ENCODE measurements at places on chromosomes 11 and 22. TPM values are rescaled to one million over a fixed set of nuclear protein-coding genes. Genes with fewer than 3 reads are reported as not detected.

GRCh38 chr11:18890615-18891014 lies 48.6 kb downstream of the MRGPRX1 start:
- H3K4me3 ChIP-seq: no peak overlapping the region
- H3K4me1 ChIP-seq: no peaks in the 10 kb centered on the region
- no peaks in the 10 kb centered on the region for H3K27me3 ChIP-seq
- H3K27ac ChIP-seq: no peak overlapping the region

- H3K27ac ChIP-seq: no peak overlapping the region
- H3K27me3 ChIP-seq: peaks cover 22% of the 10 kb centered on the region
- no peaks in the 10 kb centered on the region for H3K36me3 ChIP-seq
- DNase-seq: no peak
- no peak overlapping the region for H3K4me3 ChIP-seq
Observed at GRCh38 chr11:61514050-61514917, 5.7 kb downstream of the LRRC10B start.

DNA sequence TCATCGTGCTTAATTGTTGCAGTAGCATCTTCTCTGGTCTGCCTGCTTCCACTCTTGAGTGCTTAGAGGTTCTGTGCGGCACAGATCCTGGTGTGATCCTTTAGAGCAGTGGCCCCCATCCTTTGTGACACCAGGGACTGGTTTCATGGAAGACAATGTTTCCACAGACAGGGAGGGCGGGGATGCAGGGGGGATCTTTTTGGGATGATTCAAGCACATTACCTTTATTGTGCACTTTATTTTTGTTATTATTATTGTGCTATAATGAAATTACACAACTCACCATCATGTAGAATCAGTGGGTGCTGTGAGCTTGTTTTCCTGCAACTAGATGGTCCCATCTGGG lies 76.8 kb upstream of the SHANK2 start:
- H3K27ac ChIP-seq: no peak overlapping the region
- no peaks in the 10 kb centered on the region for H3K36me3 ChIP-seq
- no peak for DNase-seq
- no peaks in the 10 kb centered on the region for H3K27me3 ChIP-seq
- H3K4me3 ChIP-seq: no peak overlapping the region

- H3K27ac ChIP-seq: no peak overlapping the region
- H3K36me3 ChIP-seq: no peaks in the 10 kb centered on the region
- no peaks in the 10 kb centered on the region for H3K4me1 ChIP-seq
- DNase-seq: no peak
Observed at GRCh38 chr22:49014227-49015201, 813.2 kb downstream of the BRD1 start.

MAPK11 gene
- total RNA-seq: 3.6 TPM

CEND1 gene
- not detected for total RNA-seq

GLB1L2 gene
- 2.9 TPM for total RNA-seq

GAB4 gene
- not detected for total RNA-seq

OSBPL5 gene
- 9.2 TPM for total RNA-seq

PKDREJ gene
- total RNA-seq: not detected
